ENCODE measurements at places on chromosomes 2 and 18.

DNA sequence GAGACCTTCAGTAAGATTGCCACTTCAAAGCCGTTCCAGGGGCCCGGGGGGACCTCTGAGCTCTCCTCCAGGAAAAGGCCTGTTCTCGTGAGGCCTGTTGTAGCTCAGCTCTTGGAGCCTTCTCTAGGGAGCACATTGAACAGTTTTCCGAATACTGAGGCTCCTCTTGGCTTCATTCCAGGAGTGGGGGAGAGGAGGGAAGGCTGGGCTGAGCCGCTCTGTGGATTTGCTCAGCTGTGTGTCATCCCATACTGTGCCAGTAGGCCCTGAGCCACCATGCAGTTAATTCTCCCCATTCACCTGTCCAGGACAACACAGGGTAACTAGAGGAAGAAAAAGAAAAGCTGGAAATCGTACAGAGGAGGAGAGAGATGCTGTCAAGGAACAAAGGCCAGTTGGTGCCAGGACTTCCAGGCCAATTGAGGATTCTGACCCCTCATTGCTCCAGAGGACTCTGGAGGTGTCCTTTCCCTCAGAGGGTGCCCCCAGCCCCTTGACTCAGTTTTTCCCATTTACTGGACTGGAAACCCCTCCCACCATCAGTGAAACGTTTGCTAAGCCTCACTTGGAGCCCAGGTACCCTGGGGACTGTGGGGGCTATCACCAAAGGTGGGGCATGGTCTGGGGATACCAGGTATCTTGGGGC, 41.4 kb downstream of the HS1BP3 start:
- no peak for DNase-seq

DNA sequence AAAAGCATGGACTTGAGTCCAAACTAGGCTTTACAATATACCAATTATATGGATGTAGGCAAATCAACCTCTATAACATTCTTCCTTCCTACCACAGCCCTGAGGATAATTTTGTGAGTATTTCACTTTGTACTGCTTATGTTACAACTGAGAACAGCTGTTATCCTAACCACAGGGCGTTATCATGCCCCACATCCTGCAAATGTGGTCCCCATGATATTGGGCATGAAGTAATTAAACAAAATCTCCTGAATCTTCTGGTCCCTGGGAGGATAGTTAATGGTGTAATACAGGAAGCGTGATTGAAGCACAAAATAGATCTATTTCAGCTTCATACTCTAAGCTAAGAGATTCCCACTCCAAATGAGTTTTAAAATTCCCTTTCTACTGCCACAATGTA, 223.6 kb downstream of the CDH20 start:
- DNase-seq, result no peak

- no peak for DNase-seq
These were observed 547.0 kb upstream of the ACVR2A start for GRCh38 chr2:147297820-147298219.

- no peak for DNase-seq
These were observed 80.7 kb upstream of the MEX3C start for GRCh38 chr18:51278045-51278649.

GRCh38 chr18:49849331-49850217, 36.2 kb upstream of the ACAA2 start:
- DNase-seq, result no peak

Data from activated gamma-delta T cell treated with Interleukin-2 at 50 U/mL for 16 hours (primary cell).